Liver (tissue), 10 donors: ENCODE measurements at places on chromosomes 4 and X.

DNA sequence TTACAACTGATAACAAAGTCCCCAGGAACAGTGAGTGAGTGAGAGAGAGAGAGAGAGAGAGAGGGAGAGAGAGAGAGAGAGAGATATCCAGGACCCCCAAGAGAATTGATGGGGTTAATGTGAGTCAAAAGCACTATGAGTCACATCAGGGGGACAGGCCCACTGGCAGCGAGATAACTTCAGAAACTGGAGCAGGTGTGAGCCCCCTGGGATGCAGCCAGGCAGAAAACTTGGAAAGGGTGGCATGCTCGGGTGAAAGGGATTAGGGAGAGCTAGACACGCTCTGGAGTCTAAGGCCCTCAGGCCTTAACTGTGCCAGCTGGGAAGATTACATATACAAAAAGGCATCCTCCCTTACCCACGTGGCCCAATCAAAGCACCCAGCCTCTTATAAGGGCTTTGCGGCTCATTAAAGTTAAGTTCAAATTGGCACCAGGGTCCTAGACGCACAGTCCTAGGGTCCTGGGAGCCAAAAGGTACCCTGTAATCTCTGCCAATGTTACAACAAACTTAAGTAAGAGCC is 841 bp downstream of the ACOT9 start:
- DNase-seq: no peak

DNA sequence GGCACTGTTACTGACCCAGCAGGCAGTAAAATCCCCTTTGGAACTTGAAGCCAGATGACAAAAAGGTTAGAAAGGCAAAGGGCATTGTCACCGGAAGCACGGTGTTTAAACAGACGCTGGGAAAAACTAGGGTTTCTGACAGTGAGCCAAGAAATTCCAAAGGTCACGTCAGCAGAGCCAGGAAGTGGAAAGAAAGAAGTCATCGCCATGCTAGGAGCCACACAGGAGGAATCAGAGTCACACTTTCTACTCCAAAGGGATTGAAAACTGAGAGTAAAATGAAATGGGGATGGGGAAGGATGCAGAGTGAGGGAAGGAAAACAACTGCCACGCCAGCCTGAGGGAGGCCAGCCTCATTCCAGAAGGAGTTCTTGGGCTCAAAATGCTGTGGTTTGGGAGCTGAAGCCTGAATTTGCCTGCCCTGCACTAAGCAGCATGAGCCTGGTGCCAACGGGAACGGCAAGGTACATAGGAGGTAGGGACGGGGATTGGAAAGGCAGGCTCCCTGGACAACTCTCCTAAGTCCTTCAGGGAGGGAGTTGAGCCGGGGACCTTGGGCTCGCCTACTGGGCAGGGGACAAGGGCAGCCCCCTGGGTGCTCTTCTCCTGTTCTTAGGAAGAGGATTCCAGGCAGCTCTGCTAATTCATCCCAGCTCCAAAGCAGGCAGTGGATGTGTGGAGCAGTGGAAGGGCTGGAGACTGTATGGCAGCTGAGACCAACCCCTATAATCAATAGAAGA is 66.8 kb downstream of the SOWAHB start:
- DNase-seq: peak; percentile 63

DNA sequence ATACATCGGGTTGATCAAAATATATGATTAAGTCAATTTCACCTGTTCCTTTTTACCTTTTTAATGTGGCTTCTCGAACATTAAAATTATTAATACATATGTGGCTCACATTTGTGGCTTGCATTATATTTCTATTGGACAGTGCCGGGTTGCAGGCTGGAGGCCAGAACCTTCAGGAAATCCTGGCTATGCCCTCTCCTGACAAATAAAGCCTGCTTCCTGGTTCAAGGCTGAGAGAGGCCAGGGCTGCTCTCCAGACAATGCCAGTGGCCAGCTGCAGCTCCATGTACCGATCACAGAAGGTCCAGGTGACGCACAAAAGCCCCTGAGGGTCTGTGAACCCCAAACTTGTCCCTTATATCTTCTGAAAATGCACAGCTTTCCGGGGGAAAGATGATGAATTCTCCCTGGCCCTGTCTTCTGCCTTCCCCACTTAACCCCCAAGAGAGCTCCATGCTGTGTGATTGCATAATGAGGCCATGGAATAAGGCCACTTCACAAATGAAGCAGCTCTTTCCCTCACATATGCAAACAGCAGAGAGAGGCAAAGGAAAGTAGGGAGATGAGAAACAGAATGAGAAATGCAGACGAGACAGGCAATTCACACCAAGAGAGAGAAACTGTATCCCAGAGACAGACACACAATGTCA is 241.2 kb downstream of the BCOR start:
- DNase-seq: no peak

GRCh38 chr4:150411520-150411919 is 170.4 kb upstream of the MAB21L2 start:
- DNase-seq: no peak

DNA sequence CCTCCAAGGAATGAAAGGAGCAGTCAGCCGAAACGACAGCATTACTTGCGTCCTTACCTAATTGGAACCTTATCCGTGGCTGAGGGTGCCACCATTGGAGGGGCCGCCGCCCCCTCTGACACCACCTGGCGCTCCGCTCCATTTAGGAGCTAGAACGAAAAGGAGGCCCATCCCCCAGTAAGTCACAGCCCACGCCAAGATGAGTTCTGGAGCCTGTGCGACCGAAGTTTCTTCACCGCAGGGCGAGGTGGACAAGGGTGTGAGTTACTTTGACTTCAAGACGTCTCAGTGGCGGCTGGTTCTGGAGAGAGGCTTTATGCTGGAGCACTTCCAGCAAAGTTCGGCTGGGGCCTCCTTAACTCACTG is 729 bp upstream of the IRF2 start:
- peak; percentile 67 for DNase-seq

- DNase-seq: peak; percentile 39
Measured at GRCh38 chr4:52038103-52038912, at the start of gene SGCB. SGCB (minus strand) TSS chr4:52038299; CDS start chr4:52038259, 40 bp downstream.

DNA sequence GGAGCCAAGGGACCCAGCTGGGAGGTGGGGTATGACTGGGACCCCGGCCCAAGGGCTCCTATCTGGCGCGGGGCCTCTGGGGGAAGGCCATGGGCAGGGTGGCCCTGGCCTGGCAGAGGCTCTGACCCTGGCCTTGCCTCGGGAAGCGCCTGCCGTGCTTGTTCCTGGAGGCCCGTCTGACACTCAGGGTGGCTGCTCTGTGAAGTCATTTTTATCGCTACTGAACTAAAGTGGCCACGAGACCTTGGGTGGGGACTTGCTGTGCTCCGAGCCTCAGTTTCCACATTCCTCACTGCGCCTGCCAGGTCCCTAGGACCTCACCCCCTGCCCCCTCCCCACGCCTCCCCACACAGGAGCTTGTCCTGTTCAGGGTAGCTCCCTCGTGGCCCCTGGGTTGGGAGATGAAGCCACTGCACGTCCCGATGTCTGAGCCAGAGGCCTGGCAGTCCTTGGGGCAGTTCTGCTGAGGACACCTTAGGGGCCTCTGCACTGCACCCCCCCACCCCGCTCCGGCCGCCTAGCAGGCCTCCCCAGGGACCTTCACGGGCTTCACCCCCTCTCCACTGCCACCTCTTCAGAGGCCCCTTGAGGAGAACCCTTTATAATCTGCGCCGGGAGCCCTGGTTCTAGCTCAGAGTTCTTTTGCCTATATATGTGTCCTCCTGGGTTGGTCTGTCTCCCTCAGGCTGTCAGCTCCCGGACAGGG is 639 bp upstream of the SORCS2 start:
- no peak for DNase-seq

- DNase-seq: no peak
Measured at GRCh38 chr4:5460106-5460801, 248.1 kb downstream of the EVC2 start.

GRCh38 chrX:131745942-131746489 is 202.1 kb downstream of the OR13H1 start:
- DNase-seq: no peak

DNA sequence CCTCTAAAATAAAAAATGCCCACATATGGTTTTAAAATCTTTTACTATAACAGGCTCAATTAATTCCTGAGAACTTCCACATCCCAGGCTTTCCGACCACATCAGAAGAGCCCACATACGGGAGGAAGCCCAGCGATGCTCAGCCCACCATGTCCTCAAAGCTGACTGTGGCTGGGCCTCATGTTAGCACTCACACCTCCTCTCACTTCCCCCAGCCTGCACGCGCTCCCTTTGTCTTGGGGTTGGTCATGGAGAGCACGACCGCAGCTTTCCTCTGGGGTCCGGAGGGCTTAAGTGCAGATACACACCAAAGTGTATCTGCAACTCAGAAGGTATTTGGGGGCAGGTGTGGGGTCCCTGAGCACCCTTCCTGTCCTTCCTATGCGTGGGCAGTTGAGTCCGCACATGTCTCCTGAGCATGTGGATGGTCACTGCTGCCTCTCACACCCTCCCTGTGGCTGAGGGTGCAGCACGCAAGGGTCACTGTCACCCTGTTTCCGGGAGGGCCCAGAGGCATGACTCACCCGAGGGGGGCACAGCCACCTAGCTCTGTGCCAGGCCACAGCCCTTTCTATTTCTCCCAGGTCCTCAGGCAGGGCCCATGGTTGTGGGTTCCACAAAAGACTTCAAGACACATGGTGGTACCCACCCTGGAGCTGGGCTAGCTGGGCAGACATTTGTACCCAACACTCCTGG is 21.2 kb downstream of the WDR1 start:
- no peak for DNase-seq

GRCh38 chr4:67918428-67918827 is 34.6 kb upstream of the TMPRSS11D start:
- no peak for DNase-seq

DNA sequence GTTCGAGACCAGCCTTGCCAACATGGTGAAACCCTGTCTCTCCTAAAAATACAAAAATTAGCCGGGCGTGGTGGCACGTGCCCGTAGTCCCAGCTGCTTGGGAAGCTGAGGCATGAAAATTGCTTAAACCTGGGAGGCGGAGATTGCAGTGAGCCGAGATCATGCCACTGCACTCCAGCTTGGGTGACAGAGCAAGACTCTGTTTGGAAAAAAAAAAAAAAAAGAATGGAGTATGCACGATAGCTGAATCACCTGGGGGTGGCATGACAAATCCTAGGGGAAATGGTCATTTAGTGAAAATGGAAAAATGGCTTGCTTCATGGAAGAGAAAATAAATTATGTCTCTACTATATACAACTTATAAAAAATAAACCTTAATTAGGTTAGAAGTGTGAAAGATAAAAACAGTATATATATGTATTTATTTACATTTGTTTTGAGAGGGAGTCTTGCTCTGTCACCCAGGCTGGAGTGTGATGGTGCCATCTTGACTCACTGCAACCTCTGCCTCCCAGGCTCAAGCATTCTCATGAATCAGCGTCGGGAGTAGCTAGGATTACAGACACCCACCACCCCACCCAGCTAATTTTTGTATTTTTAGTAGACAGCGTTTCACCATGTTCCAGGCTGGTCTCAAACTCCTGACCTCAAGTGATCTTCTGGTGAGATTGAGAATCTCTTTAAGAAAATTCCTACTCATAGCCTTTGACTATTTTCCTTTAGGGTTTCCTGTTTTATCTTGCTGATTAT is 19.3 kb upstream of the ING2 start:
- no peak for DNase-seq

GRCh38 chr4:152534541-152535359 is 1.1 kb downstream of the FBXW7 start:
- peak; percentile 60 for DNase-seq

DNA sequence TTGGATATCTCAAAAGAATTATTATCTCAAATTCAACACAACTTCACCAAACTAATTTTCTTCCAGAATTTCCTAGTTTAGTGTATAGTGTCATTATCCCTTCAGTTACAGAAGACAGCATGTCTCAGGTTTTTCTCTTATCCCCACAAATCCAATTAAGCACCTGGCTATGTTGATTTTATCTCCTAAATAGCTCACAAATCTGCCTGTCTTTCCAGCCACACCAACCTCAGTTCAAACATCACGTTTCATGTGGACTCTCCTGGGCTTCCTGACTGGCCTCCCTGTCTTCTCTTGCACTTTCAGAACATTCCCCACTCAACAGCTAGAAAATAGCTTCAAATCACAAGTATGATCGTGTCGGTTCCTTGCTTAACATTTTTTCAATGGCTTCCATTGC is 14.8 kb downstream of the STK32B start:
- no peak for DNase-seq

DNA sequence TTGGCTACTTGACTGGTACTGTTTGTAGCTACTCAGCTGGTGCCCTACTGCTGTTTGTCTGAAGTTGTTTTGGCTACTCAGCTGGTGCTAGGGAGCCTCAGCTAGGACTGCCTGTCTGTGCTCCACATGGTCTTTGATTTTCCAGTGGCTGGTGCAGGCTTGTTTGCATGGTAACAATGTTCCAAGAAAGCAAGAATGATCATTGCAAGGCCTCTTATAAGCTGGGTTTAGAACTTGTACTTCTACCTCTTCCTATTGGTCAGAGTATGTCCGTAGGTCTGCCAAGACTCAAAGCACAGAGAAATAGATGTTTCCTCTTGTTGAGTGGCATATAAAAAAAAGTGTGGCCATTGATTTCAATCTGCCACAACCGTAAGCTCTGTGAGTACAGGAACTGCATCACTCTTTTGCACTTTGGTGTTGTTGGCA is 17.6 kb downstream of the NFKB1 start:
- DNase-seq: no peak

DNA sequence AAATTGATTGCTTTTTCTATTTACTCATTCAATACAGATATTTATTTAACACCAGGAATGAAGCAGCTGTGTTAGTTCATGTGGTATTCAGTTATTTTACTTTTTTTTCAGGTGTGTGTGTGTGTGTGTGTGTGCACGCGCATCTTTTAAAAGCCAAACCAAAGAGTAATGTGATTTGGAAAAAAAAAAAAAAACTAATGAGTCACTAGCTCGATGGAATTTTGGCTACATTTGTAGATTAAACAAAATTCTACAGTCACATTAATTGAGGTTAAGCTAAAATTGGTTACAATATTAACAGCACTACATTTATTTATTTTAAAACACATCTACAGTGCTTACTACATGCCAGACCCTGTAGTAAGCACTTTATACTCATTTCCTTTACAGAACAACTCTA is 66.8 kb downstream of the HHIP start:
- DNase-seq: no peak

GRCh38 chr4:43242606-43243005 is 350.1 kb downstream of the GRXCR1 start:
- DNase-seq: no peak

DNA sequence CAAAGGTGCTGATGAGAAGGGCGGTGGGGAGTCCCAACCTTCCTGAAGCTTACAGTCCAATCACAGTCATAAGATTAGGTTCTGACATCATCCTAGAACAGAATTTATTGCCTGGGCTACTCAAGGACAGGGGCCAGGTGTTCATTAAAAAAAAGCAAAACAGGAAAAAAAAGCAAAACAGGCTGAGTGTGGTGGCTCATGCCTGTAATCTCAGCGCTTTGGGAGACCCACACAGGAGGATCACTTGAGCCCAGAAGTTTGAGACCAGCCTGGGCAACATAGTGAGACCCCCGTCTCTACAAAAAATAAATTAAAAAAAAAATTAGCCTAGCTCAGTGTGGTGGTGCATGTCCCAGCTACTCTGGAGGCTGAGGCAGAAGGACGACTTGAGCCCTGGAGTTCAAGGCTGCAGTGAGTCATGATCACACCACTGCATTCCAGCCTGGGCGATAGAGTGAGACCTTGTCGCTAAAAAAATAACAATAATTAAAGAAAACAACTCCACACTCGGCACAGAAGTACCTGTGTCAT is 3.0 kb downstream of the RAB9A start:
- DNase-seq: no peak

- DNase-seq: no peak
Measured at GRCh38 chr4:30767147-30767845, 47.1 kb downstream of the PCDH7 start.
